Left ventricle myocardium inferior (tissue), 1 donor: ENCODE measurements at places on chromosomes 11 and 22.

- DNase-seq: peak; percentile 17
These were observed 7.7 kb upstream of the MALAT1 start for GRCh38 chr11:65491163-65491465.

DNA sequence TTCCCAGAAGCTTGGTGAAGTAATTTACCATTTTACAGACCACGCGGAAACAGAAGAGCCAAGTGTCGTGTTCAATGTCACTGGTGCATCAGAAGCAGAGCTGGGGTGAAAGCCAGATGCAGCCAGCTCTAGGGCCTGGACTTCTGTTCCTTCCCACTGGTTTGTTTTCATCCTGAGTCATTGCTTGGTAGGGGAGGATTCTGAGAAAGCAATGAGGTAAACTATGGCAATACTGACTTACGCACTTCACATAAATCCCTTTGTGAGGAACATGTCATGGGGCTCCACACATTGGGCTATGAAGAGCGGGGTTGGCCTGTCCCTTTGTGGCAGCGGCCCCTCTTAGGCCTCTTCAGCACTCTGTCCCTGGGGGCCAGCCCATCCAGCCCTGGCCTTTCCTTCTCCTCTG, 52.4 kb upstream of the RBFOX2 start:
- no peak for DNase-seq

GRCh38 chr11:43895601-43896000, 15.0 kb downstream of the ALKBH3 start:
- DNase-seq: no peak

DNA sequence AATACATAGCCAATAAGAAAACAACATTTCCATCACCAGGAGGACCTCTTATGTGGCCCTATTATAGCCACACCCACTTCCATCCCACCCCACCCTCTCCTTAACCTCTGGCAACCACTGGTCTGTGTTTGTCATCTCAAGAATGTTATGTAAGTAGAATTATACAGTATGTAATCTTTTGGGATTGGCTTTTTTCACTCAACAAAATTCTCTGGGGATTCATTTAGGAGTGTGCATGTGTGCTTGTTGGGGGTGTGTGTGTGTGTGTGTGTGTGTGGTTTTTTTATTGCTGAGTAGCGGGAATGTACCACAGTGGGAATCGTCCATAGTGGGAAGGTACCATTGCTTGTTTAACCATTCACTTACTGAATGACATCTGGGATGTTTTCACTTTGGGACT, 5.2 kb downstream of the KCNJ5 start:
- no peak for DNase-seq

DNA sequence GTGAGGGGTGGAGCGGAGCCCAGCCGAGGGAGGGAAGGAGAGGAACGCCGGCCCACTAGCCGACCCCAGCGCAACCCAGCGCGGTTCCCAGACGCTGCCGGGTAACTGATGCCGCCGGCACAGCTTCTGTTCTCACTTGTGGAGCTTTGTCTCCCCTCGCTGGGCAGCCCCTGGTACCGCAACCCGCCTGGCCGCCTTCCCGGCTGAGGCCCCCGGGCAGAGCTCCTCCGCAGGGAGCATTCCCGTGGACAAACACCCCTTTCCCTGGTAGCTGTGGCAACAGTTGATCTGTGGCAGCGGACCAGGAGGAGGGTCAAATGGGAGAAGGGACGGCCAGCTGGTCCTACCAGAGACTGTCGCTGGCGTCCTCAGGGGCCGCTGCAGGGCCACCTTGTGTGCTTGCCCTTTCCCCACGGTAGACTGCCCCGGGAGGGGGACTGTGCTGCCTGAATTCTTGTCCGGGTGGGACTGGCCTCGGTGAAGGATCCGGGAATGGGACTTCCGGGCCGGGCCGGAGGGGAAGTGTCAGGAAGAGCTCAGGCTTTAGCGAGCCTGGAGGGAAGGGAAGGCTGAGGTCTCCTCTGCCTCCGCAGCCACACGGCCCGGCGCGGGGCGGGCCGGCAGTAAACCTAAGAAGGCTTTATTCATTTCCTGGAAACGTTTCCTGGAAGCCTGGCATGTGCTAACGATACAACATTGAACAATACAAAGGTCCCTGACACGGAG, 468.0 kb downstream of the OPCML start:
- peak; percentile 63 for DNase-seq

- no peak for DNase-seq
These were observed 115.4 kb downstream of the OSBP2 start for GRCh38 chr22:30810105-30810504.

- no peak for DNase-seq
These were observed 13.2 kb downstream of the EMID1 start for GRCh38 chr22:29218758-29219408.

DNA sequence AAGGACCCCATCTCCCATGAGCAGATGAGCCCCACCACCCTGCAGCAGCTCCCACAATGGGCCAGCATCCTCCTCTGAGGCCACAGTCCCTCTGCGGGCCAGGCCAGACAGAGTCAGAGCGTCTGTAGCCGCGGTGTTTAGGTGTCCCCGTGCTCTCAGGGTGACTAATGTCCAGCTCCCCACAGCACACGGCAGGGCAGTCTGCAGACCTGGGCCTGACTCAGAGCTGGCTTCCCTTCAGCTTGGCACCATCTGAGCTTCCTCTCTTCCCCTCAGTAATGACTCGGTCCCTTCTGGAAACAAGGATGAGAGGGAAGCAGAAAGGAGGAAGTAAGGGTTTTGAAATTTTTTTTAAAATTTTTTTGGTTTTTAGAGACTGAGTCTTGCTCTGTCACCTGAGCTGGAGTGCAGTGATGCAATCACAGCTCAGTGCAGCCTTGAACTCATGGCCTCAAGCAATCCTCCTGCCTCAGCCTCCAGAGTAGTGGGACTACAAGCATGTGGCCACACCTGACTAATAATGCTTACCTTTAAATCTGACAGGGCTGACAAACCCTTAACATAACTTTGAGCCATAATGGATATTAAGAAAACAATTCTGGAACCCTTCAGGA, 28.5 kb downstream of the LRRC74B start:
- no peak for DNase-seq

- DNase-seq: peak; percentile 60
These were observed 67.9 kb upstream of the WNT7B start for GRCh38 chr22:46044621-46045458.

DNA sequence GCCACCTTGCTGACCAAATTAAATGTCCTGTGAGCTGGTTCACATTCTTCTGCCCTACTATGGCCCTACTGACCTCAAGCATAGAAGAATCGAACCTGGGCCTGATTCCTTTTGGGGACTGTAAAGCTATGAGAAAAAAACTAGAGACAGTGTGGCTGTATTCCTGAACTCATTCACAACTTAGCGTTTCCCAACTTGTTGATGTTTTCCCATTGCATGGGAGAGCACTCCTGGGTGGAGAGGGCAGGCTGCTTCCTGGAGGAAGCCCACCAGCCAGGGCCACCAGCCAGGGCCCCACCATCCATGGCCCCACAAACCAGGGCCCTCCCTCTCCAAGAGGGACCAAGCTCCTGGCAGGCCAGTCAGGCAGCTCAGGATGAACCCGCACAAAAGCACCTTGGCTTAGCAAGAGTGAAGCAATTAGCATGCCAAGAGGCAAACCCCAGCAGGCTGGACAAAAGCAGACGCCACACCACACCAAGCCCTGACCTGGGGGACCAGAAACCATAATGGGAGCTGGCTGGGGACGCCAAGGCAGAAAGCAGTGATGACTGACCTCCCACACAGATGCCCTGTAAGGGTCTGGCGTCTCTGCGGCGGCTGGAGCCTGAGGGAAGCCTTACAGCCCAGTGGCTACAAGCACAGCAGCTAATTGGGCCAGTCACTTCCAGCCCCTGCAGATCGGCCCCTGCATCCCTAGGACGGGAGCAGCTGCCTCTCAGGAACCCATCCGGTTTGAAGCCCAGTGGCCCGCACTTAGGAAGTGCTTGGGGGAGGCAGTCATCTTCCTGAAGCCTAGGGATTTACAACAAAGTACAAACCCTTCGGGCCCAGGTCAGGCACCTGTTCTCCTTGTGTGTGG, 2.1 kb downstream of the CERK start:
- DNase-seq: no peak

- DNase-seq: no peak
These were observed 38.4 kb upstream of the CLMP start for GRCh38 chr11:123233280-123233974.

DNA sequence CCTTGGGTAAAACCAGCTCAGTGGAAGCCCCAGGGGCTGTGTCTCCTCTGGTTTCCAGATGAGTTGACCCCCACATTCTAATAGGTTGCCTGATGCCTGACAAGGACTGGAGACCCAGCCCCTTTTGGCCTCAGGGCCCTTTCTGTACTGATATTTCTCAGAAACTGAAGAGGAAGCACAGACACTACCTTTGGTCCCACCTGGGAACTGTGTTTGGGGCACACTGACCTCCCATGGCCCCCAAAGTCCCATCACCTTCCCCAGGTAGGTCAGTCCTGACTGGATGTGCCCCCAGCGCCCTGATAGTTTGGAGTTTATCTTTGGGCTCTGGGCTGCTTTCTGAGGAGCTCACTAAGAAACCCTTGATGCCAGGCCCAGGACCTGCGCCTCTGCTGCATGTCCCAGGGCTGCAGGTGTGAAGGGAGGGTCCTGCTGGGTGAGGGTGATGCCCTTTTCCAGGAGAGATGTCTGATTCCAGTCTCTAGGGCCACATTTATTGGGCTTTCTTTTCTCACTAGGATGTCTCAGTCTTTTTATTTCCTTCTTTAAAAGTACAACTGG, 106.7 kb downstream of the GGTLC2 start:
- DNase-seq: no peak

GRCh38 chr22:22130953-22131608, 113.5 kb upstream of the VPREB1 start:
- no peak for DNase-seq

GRCh38 chr22:22960307-22960706, 72.7 kb downstream of the IGLL5 start:
- DNase-seq: no peak

- DNase-seq: no peak
These were observed 193.4 kb upstream of the KIRREL3 start for GRCh38 chr11:127193950-127194349.

GRCh38 chr22:38172832-38173640, 8.6 kb downstream of the PLA2G6 start:
- peak; percentile 76 for DNase-seq

DNA sequence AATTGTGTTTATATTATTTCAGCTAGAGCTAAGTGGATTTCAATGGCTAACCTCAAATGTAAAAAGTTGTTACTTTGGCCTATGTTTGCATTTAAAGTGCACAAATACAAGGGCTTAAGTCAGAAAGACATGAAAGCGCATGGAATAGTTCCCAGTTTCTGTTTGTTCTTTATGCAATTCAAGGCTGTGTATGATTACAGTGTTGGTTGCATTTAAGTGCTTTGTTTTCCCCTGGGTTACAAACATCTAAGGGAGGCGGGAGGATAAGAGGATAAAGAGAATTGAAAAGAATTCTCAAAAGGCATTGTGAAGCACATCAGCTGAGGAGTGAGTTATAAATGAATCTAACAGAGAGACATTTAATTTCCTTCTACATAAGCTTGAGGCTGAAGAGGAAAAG, 453.4 kb downstream of the NTM start:
- DNase-seq: no peak

- DNase-seq: no peak
These were observed 447.5 kb downstream of the INSC start for GRCh38 chr11:15562230-15562629.

DNA sequence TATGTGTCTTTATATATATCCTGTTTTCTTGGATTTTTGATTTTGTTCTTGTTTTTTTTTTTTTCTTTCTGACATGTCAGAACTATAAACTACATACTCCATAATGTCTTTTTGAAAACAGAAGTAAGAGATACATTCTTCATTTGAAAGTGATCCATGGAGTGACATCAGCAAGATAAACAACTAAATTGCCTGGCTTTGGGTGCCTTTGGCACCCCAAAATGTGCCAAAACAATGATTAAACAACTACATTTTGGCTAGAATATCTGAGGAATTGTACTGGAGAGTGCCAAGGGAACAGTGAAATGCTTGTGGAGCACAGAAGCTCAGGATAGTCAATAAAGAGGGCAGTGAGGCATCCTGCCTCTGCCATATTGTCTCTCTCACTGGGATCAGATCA, 766.1 kb upstream of the ANO3 start:
- no peak for DNase-seq

DNA sequence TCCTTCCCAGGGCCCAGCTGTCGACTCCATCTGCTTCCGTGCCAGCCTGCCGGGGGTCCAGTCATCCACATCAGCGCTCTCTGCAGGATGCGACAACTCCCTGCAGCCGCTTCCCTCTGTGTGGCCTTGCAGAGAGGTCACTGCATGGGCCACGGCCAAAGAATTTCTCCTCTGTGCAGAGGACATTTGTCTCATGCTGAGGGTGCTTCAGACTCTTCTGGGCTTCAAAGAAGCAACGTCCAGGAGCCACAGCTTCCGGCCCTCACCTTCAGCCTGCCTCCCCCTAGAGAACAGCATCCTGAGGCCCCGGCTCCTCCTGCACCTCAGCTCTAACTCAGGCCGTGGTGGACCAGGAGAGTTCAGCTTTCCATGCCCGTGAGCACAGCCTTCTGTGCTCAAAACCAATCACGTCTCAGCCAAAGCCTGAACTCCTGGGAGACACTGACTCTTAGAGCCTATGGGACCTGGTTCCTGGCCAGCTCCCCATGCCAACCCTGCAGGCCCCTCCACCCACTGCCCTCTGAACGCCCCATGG, 258.9 kb downstream of the BRD1 start:
- DNase-seq: no peak

- DNase-seq: no peak
These were observed 208.4 kb downstream of the DDX10 start for GRCh38 chr11:108873310-108873709.

DNA sequence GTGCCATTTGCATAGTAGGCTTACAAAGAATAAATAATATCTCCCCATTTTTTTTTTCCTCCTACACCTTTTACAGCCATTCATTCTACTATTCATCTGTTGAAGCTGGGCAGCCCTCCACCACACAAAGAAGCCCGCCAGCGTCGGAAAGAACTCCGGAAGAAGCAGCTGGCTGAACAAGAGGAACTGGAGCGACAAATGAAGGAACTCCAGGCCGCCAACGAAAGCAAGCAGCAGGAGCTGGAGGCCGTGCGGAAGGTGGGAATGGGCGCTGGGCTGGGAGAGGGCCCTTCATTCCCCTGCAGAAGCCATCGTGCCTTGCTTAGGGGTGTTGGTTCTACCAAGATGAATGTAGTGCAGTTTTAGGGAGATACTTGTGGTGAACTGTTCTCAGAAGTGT, 68.6 kb downstream of the SWAP70 start:
- no peak for DNase-seq

GRCh38 chr22:29009148-29009547, 52.5 kb downstream of the C22orf31 start:
- no peak for DNase-seq

DNA sequence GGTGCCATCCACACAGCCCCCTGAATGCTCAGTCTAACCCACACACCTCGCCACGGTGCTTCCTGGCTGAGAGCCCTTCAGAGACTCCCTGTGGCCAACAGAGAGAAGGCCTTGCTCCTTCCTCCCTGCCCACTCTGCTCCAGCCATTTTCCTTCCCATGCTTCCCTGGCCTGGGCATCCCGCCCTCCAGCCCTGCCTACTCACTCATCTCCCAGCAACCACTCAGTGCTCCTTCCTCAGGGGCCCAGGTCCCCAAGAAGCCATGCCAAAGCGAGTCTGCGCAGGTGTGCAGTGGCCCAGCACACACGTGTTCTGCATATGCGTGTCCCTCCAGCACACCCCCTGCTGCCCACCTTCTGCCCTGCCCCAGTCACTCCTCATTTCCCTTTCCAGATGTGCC, 56.4 kb downstream of the NECTIN1 start:
- no peak for DNase-seq

GRCh38 chr11:69538854-69539253, 57.4 kb downstream of the LINC01488 start:
- no peak for DNase-seq
